ENCODE measurements at places on chromosomes 13 and 19.

GRCh38 chr19:16330368-16330801 is 5.8 kb downstream of the KLF2 start:
- peak; percentile 89 for DNase-seq

GRCh38 chr13:73090116-73090822 is 31.5 kb downstream of the KLF5 start:
- peak; percentile 1 for DNase-seq

GRCh38 chr19:6958791-6959190 is 62.4 kb downstream of the MBD3L2B start:
- no peak for DNase-seq

- no peak for DNase-seq
Measured at GRCh38 chr13:19836472-19836871, 27.0 kb downstream of the ZMYM5 start.

GRCh38 chr13:28440774-28441504 is 54.0 kb downstream of the FLT1 start:
- DNase-seq, result no peak

- DNase-seq, result no peak
Measured at GRCh38 chr13:106372199-106373155, 163.0 kb downstream of the EFNB2 start.

DNA sequence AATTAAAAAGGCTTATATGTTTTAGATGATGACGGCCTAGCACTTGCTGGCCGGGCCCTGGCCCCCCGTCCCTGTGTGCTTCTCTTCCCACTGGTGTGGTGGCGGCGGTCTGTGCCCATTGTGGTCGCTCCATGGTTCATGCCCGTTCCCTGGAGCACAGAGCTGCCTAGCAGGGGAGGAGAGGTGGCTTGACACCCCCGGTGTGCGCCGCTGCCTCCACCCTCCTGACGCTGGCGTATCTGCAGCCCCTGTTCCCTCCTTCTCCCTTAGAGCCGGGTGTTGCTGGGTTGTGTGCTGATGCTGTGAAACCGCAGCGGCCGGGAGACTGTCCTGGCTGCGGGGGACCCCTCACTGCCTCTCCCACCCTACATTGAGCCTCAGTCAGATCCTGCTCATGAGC is 29.1 kb downstream of the DOT1L start:
- no peak for DNase-seq

DNA sequence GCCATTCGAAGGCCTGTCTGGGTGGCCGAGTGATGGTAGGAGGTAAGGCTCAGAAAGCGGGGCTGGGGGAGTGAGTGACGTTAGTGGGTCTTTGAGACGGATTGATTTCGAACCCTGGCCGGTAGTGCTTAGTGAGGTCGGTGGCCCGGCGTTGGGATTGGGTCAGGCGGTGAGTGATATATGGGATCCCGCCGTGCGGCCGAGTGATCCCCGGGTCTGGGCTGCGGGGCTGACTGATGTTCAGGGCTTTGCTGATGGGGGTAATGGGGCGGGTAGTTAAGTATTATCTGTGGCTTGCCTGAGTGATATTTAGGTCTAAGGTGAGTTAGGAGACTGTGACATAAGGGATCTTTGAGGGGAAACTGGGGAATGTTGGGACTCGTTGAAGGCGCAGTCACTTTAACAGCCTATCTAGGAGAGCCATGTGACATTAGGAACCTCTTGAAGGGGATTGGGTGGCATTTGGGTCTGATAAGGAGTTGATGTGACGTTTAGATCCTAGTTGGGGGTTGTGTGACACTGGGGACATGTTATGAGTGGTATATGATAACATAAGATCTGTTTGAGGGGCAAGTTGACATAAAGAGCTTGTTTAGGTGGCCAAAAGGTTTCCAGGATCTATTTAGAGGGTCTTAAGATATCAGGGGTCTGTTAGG is 543 bp downstream of the PSMC4 start:
- DNase-seq, result no peak

All from activated naive CD8-positive, alpha-beta T cell treated with anti-CD3 and anti-CD28 coated beads for 36 hours (primary cell).